Activated CD4-positive, alpha-beta T cell treated with anti-CD3 and anti-CD28 coated beads for 24 hours (primary cell): ENCODE measurements at places on chromosomes 1 and 21.
A peak's percentile ranks its signal among the peaks of the same experiment; 100 is the strongest.

DNA sequence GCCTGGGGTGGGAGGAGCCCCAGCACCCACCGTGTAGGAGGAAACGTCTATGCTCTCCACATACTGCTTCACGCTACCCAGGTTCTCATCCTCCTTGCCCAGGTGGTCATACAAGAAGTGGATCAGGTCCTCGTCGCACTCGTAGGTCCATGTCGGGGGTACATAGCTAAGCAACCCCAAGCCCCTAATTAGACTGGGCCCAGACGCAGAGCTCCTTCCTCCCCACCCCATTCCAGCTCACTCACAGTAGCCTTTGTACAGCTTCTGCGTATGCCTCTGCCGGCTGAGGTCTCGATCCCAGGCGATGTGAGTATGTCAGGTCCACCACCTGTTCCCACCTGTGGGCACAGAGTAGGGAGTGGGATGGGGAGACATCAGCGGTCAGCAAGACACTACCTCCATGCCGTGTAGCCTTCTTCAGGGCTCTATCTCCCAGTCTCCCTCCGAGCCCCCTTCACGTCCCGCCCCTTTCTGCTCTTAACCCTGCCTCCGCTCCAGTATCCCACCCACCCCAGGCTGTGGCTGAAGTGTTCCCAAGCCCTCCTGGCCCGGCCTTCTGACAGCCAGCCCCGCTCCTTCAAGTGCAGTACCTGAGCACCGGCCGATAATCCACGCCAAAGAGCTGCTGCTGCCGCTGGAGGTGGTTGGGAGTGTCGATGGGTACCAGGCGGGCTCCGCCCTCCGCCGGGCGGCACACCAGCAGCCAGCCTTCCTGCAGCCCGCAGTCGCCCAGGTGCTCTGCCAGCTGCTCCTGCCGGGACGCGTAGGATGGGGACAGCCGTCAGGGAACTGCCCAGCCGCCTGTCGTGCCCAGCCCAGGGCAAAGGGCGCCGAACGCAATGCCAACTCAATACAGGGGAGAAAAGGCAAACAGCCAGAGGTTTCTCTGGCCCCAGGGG, 919 bp downstream of the HECTD3 start:
- DNase-seq, result no peak

GRCh38 chr1:210292231-210292871, 36.4 kb upstream of the HHAT start:
- peak; percentile 29 for DNase-seq

DNA sequence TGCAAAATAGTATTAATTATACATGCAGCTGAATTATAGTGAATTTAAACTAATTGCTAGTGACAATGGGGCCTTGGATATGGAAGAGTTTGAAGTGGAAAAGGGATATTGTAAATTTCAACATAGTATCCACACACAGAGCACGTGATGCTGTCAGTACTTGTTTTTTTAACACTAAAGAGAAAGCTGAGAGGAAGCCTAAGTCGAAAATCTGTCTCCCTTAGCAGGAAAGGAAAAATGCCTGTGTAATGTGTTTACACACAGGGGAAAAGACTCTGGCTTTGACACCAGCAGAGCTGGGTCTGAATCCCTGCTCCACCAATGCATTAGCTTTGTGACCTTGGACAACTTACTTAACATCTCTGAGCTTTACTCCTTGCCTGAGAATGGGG, 42.6 kb downstream of the PCSK9 start:
- no peak for DNase-seq

- no peak for DNase-seq
Measured at GRCh38 chr1:39422614-39423013, 68.8 kb upstream of the BMP8A start.

- no peak for DNase-seq
Measured at GRCh38 chr1:17617787-17618557, 78.5 kb downstream of the ARHGEF10L start.

GRCh38 chr1:150554086-150554452, 4.9 kb downstream of the ADAMTSL4 start:
- no peak for DNase-seq

DNA sequence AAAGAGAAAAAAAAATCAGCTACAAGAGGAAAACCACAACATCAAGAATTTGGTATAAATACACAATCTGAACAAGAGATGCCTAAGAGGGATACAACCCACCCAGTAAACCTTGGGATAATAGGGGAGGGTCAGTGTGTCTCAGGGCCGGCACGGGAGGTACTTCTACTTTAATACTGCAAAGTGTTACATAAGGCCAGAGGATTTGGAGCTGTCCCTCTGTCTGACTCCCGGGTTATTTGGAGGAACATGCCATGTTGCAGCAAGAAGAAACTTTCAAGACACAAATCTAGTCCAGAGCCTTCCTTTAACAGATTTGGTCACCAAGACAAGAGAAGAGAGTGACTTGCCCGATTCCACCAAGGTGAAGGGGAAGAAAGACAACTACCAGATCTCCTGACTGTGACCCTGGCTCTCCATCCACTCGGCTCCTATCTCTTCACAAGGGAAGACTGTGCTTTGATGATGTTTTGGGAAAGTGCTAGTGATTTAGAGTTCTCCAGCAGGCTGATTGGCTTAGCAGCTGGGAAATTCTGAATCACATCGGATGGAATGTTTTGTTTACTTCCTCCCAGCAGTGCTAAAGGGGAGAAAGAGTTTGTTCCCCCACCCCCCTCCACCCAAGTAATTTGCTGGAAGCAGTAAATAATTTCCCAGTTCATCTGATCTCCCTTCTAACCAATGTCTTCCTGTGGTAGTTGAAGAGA, 29.3 kb downstream of the SGIP1 start:
- no peak for DNase-seq

GRCh38 chr1:5910276-5910620, 82.0 kb downstream of the NPHP4 start:
- DNase-seq, result no peak

DNA sequence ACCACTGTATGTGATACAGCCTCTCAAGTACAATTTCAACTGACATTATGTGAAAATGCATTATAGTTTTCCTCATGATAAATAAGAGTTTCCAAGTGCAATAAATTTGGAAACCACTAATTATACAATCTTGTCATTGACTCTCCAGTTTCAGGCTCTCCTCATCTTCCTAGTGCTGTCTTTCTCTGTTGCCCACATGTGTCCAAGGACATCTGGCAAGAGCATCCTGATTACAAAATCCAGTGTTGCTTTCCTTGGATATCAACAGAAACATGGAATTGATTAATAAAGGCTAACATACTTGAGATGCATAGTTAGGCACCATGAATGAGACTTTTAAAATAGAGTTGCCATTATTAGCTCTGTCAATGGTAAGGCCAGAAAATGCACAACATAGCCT, 15.6 kb upstream of the MAP10 start:
- no peak for DNase-seq

DNA sequence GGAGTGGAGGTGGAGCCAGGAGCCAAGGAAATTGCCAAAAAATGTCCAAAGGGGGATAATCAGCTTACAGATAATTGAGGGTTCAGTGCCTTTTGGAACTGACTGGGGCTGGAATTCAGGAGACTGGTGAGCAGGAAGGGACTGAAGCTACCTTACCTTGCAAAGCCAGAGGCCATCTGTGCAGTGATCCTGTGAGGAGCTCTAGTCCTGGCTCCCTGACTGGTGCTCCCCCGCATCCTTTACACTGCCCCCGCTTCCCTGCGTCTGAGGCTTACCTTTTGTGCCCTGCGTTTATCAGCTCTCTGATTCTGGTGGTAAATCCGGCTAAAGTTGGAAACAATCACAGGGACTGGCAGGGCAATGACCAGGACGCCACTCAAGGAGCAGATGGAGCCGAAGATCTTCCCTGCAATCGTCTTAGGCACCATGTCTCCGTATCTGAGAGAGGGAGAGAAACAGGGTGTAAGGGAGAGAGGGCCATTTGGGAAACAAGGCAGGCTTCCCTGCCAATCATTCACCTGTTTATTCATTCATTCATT, 31.0 kb downstream of the DDX20 start:
- DNase-seq, result no peak

DNA sequence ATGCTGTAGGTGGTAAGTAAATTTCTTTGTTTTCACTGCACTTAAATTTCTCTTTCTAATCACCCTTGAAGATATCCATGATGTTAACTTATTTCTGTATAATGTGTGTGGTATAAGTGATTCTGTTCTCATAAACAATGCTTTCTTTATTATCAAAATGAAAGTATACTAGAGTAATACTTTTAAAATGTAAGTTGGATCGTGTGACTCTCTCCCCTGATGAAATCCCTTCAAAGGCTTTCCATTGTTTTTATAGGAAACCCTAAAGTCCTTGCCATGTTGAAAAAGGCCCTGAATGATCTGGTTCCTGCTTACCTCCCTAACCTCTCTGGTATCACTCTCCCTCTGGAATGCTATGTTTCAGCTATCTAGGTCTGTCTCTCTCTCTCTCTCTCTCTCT, 191.1 kb upstream of the LHX8 start:
- DNase-seq, result no peak

GRCh38 chr1:45297666-45298356, 28.9 kb upstream of the HPDL start:
- DNase-seq, result no peak

GRCh38 chr1:210787800-210788199, 346.1 kb downstream of the KCNH1 start:
- no peak for DNase-seq

DNA sequence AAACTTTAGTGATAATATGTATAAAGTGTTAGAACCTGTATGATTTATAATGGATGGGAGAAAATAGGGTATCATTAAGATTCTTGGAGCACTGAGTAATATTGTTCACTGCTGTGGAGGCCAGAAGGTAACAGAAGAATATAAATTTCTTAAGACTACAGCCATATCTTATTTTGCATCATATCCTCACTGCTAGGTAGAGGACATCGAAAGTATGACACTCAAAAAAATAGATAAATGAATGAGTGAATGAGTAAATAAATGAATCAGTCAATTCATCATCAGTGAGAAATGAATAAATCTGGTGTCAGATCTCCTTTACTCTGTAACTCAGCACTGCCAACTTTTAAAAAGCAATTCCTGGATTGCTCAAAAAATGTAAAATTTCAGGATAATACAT, 33.2 kb downstream of the RGS13 start:
- DNase-seq, result no peak

- no peak for DNase-seq
Measured at GRCh38 chr21:33944185-33944763, 28.7 kb upstream of the ATP5PO start.

GRCh38 chr21:45131537-45131999, 57.2 kb downstream of the ADARB1 start:
- DNase-seq, result no peak

- DNase-seq, result no peak
Measured at GRCh38 chr1:62401034-62401760, 35.7 kb upstream of the USP1 start.

- no peak for DNase-seq
Measured at GRCh38 chr1:211752317-211752716, 76.9 kb upstream of the NEK2 start.

GRCh38 chr1:8908388-8909151, 30.1 kb upstream of the ENO1 start:
- no peak for DNase-seq

- no peak for DNase-seq
Measured at GRCh38 chr1:185816460-185816859, 82.3 kb downstream of the HMCN1 start.

GRCh38 chr1:174819596-174819995, 180.2 kb upstream of the CACYBP start:
- DNase-seq, result no peak

DNA sequence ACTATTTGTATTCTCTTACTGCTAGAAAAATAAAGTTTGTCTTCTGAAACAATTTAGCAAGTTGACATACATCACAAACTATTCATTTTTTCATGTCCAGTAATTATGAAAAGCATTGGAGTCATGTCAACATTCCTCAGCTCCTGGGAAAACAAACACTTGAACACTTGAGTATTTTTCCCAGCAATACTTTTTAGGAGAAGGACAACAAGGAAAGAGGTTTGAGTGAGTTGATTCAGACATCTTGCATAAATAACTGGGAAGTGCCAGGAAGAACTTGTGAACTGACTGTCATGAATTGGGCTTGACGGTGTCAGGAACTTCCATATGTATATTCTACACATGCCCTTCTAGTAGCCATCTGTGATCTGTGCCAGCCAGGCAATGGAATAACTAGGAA, 195.6 kb downstream of the HMCN1 start:
- no peak for DNase-seq

DNA sequence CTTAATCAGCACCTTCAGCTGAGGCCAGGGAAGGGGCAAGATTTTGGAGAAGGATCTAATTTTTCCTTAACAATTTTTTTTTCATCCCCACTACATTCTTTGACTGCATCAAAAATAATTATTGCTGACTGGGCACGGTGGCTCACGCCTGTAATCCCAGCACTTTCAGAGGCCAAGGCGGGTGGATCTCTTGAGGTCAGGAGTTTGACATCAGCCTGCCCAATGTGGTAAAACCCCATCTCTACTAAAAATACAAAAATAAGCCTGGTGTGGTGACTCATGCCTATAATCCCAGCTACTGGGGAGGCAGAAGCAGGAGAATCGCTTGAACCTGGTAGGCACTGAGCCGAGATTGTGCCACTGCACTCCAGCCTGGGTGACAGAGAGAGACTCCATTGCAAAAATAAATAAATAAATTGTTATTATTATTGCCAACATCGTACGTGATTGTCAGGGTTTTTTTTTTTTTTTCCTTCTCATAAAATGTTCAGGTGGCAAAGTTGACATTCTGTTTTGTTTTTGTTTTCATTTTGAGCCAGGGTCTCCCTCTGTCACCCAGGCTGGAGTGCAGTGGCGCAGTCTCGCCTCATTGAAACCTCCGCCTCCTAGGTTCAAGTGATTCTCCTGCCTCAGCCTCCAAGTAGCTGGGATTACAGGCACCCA, 37.3 kb upstream of the MORC3 start:
- DNase-seq, result no peak

- DNase-seq, result no peak
Measured at GRCh38 chr1:73979684-73980083, 218.3 kb downstream of the LRRIQ3 start.

DNA sequence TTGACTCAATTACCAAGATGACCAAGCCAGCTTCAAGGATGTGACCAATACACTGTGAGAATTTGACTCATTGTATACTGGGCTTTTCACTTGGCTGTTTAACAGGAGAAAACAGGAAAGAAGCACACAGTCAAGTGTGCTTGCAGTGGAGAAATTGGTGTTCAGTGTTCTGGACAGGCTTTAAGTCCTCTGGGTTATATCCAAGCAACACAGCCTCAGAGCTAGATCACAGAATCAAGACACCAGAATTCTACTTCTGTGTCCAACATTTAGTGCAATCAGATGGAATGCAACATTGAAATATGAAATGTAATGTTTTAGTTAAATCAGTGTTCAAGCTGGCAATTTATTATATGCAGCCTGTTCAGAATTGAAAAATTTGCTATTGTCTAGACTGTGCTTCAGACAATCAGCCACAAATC, 694.4 kb downstream of the LTN1 start:
- no peak for DNase-seq

- DNase-seq, result no peak
Measured at GRCh38 chr1:63693944-63694571, 79.8 kb upstream of the ROR1 start.

- no peak for DNase-seq
Measured at GRCh38 chr1:40750451-40750908, 33.1 kb upstream of the KCNQ4 start.

- no peak for DNase-seq
Measured at GRCh38 chr1:73136975-73137374, 854.6 kb upstream of the NEGR1 start.
